Muscle of back (tissue), 13 donors: ENCODE measurements at places on chromosomes 13 and 19. TPM values are rescaled to one million over a fixed set of nuclear protein-coding genes. Genes with fewer than 3 reads are reported as not detected.

Gene CPB2
- not detected for polyA plus RNA-seq

Gene NUP62
- 55.2 TPM for polyA plus RNA-seq

Gene COMP
- polyA plus RNA-seq, result 1.2 TPM

Gene DHRS12
- 18.5 TPM for polyA plus RNA-seq

Gene ZNF570
- 5.8 TPM for polyA plus RNA-seq

Gene CGB3
- polyA plus RNA-seq, result not detected

Gene KLK4
- not detected for polyA plus RNA-seq

DNA sequence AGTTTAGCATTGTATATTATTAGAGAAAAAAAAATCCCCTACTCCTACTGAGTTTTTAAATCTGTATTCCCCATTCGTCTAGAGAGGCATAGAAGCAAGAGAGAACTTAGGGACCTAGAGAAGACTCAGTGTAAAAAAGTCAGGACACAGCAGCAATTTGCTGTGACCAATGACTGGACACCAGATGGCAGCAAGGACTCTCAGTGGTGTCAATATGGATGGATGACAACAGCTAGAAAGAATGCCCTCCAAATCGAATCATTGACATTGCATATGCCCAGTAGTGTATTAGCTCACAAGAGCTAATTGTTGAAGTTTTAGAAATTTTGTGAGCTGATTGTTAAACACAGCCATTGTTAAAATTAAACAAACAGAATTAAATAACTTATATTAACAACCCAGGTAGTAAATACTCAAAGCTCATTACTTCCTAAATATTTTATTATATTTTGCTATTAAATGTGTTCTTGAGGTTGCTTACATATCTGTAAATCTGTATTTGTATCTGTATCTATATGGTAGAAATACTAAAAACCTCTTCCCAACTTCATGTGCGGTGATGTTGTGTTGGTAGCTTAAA lies 43.9 kb downstream of the SIAH3 start:
- peak; percentile 39 for DNase-seq

- peak; percentile 88 for DNase-seq
Measured at GRCh38 chr19:5967994-5968430, 9.9 kb downstream of the RANBP3 start.

DNA sequence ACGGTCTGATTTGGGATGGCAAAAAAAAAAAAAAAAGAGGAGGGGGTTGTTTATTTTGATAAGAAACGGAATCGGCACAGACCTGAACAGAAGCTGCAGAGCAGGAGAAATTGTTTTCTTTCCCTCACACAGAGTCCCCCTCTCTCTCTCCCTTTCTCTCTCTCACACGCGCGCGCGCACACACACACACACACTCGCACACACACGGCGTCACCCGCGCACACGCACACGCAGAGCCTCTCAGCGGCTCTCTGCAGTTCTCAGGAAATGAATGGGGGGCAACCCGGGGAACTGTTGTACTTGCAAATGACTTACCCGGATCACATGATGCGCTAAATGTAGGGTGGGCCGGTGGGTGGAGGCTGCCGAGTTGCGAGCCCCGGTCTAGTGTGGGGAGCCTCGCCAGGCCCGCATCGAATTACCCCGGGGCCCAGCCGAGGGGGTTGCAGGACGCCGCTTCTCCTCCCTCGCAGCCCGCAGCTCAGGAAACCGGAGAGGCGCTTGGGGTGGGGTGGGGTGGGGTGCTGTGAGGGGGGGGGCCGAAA lies 475 bp downstream of the KLF12 start:
- peak; percentile 98 for DNase-seq

GRCh38 chr19:51690454-51691073 lies 2.6 kb upstream of the SPACA6 start:
- peak; percentile 91 for DNase-seq

- peak; percentile 20 for DNase-seq
Measured at GRCh38 chr13:73505376-73505890, 446.6 kb downstream of the KLF5 start.

GRCh38 chr19:5430237-5430636 lies 25.0 kb upstream of the ZNRF4 start:
- no peak for DNase-seq

DNA sequence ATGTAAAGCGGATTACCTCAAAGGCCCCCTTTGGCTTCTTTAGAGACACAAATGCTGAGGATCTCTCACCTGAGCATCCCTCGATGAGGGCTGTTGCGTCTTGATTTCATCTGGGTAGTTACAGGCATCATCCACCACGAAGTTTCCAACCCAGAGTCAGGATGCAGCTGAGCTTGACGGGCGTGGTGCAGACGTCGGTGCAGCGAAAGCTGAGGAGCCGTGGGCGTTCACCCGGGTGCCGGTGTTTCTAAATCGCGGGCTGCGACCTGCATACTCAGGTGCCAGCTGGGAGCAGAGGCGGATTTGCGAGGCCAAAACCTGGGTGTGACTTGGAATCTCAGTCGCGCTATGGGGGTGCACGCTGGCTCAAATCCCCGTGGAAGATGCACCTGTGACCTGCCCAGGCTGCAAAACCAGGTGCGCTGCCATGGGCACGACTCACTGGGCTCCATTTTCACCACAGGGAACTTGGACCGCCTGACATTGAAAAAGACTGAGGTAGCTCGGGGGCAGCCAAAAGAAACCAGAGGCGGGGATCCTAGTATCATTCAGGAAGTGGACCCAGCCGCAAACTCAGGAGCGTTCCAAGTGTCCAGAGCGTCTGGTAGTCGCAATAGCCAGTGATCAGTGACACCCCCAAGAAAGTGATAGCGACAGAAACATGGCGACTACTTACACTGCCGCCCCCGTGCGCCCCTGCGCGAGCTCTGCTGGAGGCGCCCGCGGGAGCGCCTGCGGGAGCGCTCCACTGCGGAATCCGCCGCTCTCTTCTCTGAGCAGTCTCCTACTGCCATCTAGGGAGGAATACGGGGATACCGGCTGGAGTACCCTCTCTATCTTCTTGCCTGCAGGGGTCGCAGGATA lies 36.4 kb upstream of the IGFL4 start:
- peak; percentile 48 for DNase-seq

DNA sequence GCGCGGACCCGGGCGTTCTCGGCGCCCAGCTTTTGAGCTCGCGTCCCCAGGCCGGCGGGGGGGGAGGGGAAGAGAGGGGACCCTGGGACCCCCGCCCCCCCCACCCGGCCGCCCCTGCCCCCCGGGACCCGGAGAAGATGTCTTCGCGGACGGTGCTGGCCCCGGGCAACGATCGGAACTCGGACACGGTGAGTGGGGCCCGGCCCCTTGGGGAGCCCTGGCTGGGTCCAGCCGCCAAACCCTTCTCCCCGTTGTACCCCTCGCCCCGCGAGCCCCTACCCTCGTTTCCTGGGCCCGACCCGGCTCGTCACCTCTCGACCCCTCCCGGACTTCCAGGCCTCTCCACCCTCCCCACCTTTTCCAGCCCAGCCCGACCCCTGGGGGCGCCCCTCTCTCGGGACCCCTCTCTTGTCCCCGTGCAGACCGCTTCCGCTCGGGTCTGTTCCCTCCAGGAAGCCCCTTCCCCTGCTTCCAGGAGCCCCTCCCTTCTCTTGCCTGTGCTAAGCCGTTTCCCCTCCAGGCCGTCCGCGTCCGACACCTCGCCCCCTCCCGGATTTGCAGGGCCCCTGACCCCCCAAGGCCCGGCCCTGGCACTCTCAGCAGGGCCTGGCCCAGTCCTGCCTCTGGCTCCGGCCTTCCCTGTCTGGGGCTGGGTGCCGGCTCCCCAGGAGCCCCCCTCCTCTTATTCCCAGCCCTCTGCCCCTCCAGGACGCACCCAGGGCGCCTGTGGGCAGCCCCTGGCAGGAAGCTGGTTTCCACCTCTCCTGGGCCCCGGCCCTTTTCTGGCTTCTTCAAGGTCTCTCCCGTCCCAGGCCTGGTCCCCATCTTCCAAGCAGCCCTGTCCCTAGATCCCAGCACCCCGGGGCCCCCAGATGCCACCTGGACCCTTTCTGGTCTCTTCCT lies 632 bp downstream of the MARK4 start:
- no peak for DNase-seq

DNA sequence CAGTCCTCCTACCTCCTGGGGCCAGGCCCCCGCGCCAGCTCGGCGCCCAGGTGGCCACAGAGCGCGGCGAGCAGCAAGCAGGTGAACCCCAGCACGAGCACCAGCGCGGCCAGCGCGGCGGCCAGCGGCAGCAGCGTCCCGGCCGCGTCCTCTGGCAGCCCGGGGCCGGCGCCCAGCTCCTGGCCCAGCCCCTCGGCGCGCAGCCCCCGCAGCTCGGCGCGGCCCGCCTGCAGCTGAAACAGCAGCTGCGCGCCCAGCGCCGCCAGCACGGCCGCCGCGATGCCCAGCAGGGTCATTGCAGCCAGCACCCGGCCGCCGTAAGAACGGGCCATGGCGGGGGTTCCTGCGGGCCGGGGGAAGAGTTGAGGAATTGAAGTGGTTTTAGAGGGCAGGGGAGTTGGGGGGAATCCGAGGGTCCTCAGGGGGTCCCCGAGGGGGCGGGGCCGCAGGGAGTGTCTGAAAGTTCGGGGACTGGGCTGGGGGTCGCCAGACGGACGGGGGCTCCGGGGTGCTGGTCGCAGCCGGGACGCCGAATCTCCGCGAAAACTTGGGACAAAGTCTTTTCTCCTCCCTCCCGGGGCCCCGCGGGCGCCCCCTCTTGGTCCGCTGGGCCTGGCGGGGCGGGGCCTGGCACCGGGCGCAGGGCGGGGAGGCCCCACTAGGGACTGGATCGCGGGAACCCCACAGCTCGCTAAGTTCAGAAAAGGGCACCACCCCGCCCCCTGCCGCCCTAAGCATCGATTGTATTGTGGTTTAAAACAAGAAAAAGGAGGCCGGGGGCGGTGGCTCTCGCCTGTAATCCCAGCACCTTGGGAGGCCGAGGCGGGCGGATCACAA lies at the start of gene TMEM221:
TSS of gene TMEM221 (minus strand) at position 538 of the 837 bp plus-strand sequence. CDS start at position 332, 206 bp downstream.
- DNase-seq, result peak; percentile 51

GRCh38 chr19:7333198-7334118 lies 15.3 kb upstream of the ARHGEF18 start:
- no peak for DNase-seq

DNA sequence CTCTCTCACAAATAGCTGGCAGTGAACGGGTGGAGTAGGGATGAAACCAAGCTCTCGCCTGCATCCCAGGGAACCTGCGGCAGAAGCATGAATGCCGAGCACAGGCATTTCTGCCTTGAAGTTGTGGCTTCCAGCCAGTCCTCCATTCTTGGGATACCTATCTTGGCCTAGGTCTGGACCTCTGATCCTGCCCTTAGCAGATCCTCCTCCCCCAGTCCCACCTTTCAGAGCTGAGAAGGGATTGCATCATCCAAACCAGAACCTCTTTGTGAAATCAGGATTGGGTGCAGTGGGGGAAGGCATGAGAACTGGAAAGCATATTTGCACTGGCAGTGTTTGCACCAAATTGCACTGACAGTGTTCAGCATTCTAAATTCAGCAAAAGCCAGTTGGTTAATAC lies 5.8 kb downstream of the ZNF780A start:
- DNase-seq, result no peak

DNA sequence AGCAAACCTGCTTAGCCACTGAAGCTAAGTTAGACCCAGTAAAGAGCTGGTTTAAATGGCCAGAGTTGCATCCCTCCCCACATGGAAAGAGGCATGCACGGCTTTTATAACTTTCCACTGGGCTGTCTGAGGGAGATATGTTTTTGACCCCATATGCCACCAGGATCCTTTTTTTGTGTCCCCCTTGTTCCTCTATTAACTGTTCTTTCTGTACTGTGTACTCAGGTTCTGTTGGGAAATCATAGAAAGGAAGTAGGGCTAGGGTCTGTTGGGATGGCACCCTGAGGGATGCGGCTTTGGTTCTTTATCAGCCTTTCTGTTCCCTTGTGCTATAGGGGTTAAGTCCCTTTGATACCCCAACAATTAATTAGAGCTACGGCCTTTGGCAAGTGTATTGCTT lies 12.2 kb upstream of the TM9SF2 start:
- DNase-seq, result no peak

DNA sequence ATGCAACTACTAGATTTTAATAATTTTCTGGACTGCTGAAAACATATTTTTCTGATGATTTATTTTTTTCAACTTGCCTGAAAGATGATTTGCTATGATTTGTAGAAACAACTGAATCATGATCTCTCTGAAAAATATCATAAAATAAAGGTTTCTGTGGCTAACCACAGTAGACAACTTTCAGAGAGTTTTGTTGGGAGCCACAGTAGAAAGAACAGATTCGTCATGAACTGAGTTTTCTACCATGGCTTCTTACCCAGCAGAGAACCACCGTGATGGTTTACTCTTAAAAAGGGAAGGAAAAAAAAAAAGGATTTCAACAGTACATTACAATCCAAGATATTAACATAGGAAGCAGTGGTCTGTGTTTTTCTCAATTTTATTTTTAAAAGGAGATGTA lies 18.0 kb downstream of the ZAR1L start:
- DNase-seq, result no peak

DNA sequence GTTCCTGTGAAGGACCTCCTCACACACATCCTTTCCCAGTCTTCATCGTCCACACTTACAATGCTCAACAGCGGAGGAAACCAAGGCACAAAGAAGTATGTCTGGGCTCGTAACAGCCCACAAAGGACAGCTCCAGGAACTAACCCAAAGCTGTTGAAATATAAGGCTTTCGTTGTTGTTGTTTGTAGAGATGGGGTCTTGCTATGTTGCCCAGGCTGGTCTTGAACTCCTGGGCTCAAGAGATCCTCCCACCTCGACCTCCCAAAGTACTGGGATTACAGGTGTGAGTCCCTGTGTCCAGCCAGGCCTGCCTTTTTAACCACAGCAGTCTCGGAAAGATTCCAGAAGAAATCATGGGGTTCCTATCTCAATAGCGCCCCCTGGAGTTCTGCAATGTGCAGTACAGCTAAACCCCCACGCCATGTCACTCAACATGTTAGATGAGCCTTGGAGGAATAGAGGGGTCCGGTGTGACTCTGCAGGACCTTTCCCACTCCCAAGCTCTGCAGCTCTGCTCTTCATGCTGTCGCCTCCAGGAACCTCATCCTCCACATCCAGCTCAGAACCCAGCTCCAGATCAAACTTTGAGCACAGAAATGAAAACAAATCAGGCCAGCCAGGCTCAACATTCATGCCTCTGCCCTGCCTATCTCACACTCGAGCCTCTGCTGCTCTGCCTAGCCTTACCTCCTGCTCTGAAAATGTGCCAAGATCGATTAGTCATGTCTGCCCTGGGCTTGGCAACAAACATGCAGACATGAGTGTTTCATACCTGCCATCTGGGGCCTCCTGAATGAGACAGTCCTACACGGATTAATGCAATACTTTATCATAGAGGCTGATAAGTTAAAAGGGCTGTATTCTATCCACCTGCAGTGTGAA lies 7.5 kb downstream of the PLA2G4C start:
- no peak for DNase-seq

GRCh38 chr19:5857203-5858081 lies 6.2 kb upstream of the FUT3 start:
- no peak for DNase-seq

- DNase-seq, result no peak
Measured at GRCh38 chr19:33685541-33685940, 63.8 kb downstream of the CHST8 start.

GRCh38 chr19:17611462-17612244 lies 56.2 kb downstream of the COLGALT1 start:
- no peak for DNase-seq

GRCh38 chr19:46821512-46822409 lies 28.9 kb downstream of the AP2S1 start:
- peak; percentile 53 for DNase-seq

- DNase-seq, result no peak
Measured at GRCh38 chr19:53549340-53549739, 11.4 kb downstream of the ZNF331 start.
